Activated effector memory CD4-positive, alpha-beta T cell treated with Interleukin-2 at 50 U/mL for 16 hours (primary cell): ENCODE measurements at places on chromosomes 7 and 10.

DNA sequence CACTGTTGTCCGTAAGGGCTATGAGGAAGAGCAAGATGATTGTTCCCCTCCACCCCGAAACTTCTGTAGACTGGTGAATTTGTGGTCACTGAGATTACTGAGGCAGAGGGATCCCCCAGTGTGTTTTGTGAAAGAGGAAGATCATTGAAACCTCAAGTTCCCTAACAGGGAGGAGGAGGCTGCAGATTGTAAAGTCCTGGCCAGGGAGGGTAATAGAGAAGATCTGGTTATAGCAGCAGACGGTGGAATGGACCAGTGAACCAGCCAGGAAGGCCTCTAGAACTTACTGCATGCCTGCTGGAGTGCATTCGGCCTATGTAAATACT, 31.1 kb downstream of the LMTK2 start:
- no peak for DNase-seq

- no peak for DNase-seq
Measured at GRCh38 chr7:16849296-16850148, 32.3 kb downstream of the AGR3 start.

DNA sequence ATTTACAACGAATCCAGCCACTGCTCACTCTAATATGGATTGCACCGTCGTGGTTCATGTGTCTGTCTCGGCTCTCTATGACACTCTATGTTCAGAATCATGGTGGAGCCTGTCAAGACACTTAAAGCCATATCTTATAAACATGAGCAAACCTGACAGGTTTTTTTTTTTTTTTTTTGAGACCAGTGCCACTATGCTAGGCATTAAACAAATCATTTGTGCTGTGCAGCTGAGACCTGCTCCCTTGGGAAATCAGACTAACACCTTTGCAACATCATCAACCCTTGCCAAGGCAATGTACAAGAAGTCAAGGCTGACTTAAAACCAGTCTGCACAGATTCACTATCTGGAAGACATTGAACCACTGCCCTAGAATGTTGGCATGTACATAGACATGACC, 181.2 kb upstream of the ANK3 start:
- no peak for DNase-seq

GRCh38 chr10:132030898-132031463, 34.8 kb upstream of the JAKMIP3 start:
- no peak for DNase-seq

- peak; percentile 5 for DNase-seq
Measured at GRCh38 chr10:71878327-71879034, 27.4 kb upstream of the PSAP start.
